ENCODE measurements at places on chromosomes 12 and 14.

DNA sequence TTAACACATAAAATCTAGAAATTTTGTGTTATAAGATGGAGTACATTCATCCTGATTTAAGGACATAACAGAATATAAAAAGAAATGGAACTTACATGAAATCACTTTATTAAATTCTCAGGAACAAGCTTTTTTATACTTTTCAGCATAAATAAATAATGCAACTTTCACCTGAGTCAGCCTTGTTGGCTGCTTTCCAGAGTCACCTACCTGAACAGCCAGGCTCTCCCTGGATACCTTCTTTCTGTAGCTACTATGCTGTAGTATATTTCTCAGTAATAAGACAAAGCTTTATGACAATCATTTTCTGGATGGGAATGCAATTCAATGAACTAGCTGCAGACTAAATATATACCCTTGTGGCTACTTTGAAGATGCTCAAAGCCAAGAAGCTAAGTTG lies 111.9 kb downstream of the NTS start:
- DNase-seq = no peak

DNA sequence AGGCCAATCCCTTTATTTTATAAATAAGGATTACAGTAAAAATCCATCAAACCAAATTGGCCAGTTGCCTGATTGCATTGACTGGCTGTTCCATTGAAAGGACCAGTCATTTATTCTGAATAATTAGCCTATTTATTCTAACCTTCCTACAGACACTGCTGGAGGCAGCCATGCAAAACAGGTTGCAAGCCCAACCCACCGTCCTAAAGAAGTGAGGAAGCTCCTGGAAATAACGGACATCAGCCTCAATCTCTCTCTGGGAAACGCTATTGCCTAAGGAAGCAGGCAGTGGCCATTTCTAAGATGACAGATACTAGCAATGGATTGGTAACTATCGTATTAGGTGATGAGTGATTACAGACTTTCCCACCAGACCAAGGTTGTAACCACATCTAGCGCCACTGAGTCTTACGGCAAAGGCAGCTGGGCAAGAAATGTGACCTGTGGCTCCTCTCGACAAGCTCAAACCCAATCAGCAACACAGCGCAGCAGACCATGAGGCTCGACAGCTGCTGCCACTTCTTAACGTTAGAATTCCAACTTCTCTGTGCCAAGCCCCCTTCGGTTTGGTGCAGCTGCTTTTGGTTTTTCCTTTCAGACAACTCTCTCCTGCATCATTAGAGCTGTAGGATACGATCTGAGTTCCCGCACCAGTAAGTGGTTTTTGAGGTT lies 134.2 kb downstream of the KCNK10 start:
- DNase-seq = no peak

DNA sequence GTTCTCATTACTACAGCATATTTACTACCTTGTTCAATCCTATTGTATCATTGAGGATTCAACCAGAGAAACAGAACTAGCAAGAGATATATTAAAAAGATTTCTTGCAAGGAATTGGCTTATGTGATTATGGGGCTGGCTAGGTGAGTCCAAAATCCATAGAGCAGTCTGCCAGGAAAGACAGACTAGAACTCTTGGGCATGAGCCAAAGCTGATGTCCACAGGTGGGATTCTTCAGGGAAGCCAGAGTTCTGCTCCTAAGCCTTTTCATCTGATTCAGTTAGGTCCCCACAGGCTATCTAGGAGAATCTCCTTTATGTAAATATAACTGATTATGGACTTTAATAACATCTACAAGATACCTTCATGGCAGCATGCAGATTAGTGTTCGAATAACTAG lies 26.0 kb downstream of the PELI2 start:
- DNase-seq = no peak

DNA sequence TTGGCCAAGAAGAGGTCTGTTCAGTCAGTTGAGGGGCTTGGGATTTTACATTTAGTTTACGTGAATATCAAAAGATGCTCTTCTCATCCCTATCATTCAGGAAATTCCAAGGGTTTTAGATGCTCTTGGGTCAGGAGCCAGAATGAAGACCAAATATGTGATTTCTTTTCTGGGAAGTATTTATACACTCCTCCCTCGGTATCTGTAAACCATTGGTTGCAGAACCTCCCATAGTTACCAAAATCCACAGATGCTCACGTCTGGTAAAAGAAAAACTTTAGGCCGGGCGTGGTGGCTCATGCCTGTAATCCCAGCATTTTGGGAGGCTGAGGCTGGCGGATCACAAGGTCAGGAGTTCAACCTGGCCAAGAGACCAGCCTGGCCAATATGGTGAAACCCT lies 75.9 kb downstream of the TNFAIP2 start:
- no peak for DNase-seq

GRCh38 chr14:91127401-91127801 lies 13.5 kb downstream of the DGLUCY start:
- DNase-seq = no peak

DNA sequence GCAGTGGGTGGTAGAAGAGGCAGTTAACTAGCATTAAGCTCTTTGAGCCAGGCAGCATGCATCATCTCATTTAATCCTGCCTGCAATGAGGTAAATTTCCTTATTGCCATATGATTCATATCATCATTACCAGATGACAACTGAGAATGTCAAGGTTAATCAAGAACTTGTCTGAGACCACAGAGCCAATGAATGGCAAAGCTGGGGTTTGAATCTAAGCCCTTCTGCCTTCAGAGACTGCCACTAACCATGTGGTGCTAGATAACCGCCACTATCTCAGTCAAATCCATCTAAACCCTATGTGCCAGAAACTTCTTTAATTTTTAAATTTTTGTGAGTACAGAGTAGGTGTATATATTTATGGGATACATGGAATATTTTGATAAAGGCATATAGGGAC lies 77.8 kb upstream of the GRIP1 start:
- DNase-seq = no peak

GRCh38 chr12:63400718-63401117 lies 249.7 kb upstream of the AVPR1A start:
- peak; percentile 33 for DNase-seq

GRCh38 chr12:104457746-104458693 lies 1.3 kb downstream of the CHST11 start:
- peak; percentile 13 for DNase-seq

GRCh38 chr12:107900588-107900987 lies 126.1 kb downstream of the ASCL4 start:
- DNase-seq = no peak

DNA sequence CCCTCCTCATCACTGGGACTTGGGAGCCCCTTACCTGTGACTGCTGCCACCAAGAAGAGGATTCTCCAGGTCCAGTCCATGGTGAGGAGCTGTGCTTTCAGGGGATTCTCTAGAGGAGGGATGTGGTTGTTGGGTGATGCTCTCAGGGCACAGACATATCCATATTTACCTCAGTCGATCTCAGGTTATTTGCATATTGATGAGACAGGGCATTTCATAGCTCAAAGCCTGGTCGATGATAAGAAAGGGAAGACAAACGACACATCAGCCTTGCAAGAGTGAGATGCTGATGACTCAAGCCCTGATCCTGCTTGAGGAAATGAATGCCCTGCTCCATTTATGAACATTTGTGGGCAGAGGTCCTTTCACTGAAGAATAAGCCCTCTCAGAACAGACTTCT lies 981.0 kb downstream of the TMEM121 start:
- no peak for DNase-seq

DNA sequence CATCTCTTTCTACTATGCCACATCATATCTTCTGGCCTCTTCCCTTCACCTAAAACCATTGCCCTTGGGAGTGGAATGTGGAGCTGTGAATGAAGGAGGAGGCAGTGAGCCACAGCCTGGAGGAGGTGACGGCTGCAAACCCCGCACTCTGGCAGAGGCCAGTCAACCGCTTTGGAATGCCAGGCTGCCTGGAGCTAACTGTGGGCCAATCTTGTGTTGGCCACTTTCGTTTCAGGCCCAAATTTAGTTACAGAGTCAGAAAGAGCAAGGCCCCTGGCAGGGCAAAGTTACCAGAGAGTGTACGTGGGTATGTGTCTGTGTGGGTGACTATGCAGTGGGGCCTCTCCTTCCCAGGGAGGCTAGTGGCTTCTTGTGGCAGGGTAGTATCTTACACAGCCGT lies 40.1 kb downstream of the CACNA1C start:
- DNase-seq = no peak

DNA sequence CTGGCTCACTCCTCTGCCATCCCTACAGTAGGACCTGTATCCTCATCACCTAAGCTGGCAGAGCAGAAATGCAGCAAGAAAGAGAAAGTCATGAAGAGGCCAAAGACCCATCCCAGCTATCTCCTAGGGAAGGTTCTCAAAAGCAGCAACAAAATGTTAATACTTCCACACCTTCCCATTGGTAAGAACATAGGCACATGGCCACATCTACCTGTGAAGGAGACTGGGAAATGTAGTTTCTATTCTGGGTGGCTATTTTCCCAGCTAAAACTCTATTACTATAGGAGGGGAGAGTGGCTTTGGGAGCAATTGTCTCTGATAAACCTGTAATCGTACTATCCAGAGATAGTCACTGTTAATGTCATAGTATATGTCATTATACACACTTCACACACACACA lies 13.7 kb upstream of the EIF2B2 start:
- DNase-seq = no peak

DNA sequence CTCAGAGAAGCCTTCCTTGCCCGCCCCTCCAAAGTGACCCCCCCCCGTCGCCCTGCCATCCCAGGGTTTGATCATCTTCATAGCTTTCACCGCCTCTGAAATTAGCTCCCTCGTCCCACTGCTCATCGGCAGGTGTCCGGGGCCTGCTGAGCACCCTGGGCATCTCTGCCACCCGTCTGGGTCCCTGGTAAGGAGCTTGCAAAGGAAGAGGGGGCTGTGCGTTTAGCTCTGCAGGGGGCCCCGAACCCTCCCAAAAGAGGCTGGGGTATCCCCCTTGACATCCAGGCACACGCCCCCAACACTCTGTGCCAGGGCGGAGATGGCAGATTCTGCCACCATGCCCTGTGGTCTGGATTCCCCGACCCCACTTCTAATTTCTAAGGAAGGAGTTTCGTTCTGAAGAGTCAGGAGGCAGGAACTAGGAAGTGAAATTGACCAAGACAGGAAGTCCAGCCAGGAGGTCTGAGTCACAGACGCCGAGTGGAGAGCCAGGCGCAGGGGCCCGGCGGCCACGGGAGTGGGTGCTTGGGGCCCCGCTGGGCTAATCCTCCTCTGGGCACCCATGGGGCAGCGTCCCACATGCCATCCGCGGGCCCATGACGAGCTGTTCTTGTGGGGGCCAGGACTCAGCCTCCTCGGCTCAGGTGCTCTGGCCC lies 95.7 kb downstream of the RFLNA start:
- no peak for DNase-seq

GRCh38 chr12:464484-465267 lies 4.9 kb downstream of the B4GALNT3 start:
- no peak for DNase-seq

- DNase-seq = peak; percentile 47
Observed at GRCh38 chr12:75289753-75290152, 40.4 kb downstream of the CAPS2 start.

DNA sequence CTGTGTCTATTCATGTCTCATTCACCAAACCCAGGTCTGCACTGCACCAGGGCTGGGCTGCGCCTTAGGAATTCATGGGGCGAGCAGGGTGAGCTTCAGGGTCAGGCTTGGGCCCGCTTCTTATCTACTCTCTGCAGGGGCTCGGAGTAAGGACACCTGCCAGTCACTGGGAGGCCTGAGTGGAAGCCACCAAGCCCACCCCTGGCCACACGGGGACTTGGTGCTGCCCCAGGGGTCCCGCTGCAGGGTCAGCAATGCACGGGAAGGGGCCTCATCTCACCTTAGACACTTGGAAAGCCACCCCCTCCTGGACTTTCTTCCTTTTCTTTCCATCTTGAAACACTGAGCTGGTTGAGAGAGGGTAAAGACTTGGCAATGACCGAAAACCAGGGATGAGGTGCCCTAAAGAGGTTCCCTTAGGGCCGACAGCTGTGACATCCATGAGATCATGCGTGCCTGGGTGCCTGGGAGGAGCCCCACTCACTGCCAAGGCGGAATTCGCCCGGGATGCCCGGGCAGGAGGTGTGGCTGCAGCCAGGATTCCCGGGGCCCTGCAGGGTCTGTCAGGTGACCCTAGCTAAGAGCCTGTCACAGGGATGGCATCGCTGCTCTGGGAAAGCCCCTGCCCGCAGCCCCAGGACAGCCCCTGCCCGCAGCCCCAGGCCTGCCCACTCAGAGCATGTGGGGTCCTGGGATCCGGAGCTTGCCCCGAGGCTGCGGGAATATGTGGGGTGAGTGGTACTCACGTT lies 45.5 kb upstream of the EML1 start:
- DNase-seq = no peak

DNA sequence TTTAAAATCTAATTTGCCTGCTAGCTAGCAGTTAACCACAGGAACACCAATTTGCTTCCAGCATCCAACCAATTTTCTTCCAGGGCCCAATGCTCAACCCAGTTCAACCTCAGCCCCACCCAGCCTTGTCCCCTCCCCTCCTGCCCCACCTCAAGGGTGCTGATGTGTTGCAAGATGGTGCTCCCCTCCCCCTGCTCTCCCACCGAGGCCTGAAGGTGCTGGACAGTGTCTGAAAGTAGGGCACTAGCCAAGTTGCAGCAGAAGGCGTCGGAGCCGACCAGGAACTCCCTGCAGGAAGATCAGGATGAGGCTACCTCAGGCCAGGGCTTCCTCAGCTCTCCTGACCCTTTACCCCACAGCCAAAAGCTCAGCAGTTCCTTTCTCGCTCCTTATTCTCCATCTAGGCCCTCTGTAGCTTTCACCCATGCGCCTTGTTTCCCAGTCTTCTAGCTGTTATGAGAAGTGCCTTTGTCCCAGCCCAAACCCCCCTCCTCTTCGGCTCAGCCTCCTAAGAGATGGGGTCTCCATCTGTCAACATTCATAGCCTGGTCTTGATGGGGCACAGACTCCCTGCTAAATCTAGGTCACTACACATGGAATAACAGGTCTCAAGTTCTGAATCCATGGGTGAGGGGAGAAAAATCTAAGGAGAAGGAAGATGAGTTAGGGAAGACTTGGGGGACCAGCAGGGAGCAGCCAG lies 3.6 kb downstream of the STAT6 start:
- no peak for DNase-seq
